ENCODE measurements at places on chromosomes 12 and 14.

DNA sequence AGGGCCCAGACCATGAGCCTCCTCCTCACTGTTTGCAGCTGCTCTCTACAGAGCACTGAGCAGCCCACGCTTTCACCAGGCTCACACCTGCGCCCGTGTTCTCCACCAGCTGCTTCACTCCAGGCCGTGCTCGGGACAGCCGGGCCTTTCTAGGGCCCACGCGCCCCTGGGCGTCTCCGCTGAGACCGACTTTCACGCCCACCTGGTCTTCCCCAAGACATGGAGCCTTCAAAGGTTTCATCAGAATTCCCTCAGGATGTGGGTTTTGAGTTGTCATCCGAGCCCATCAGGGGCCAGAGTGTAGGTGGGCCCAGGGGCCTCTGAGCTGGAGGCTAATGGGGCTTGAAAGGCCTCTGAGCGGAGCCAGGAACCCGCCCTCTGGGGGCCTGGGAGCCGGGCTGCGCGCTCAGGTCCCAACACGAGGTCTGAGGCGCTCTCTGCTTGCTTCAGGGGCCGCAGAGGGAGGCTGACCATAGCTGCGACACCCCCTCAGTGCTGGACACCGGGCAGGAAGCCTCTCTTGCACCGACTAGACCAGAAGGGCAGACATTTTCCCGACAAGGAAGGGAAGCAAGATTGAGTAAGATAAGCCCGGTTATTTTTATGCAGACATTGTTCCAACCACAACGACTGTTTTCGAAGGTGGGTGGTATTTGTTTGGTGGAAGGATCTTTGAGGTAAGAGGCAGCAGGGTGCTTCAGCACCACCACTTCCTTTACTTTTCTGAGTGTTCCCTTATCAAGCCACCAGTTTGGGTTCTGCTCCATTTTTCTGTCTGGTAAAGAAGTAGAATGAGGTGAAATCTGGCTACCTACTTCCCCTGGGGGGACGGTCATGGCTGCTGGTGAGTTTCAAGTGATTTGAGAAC is 125.0 kb upstream of the FUT8 start:
- peak; percentile 53 for DNase-seq

- no peak for DNase-seq
Observed at GRCh38 chr14:91378930-91379578, 38.6 kb downstream of the CCDC88C start.

DNA sequence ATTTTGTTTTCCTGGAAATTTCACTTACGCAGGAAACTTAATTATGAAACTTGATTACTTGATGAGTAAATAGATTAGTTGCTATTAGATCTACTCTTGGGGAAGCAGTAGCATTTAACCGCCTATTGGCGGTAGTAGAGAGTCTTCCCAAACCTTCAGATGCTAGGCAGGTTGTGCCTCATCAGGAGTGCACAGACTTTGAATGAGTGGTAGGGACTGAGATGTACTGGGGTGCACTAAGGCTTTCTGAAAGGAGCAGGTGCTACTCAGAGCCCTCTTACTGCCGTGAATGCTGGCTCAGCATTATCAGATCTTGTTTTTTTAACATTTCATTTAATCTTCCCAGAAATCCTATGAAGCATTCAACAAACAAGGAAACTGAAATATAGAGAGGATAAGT is 7.7 kb downstream of the GATC start:
- DNase-seq, result no peak

DNA sequence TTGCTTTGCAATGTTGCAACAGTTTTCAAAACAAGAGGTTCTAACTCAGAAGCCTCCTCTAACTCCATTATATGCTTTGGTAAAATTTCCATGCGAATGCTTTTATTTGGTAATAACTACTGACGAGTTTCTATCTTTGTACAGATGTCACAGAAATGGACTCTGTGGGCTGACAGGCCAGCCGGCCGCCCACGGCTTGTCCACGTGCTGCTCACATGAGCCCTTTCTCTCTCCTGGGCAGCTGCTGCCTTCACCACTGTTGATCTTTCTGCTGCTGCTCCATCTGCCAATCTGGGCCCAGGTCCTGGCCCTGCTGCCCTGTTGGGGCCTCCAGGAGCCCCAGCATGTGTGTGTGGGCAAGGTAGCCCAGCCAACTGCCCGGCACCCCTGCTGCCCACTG is 168.2 kb upstream of the TMEM132C start:
- DNase-seq, result no peak

GRCh38 chr12:111100003-111100402 is 179.6 kb upstream of the MYL2 start:
- no peak for DNase-seq

DNA sequence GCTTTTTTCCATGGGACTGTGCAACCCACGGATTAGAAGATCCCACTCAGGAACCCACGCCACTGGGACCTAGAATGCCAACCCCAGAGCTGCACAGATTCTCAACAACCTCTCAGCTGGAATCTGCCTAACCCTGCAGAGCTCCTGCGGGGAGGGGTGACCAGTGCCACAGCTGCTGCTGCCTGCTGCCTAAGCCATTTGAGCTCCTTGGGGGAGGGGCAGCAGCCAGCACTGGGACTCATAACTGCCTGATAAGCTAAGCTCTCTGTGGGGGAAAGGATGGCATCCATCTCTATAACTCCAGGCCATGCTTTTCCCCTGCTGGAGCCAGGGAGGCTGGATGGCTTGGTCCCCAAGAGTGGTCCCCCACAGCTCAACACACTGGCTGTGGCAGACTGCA is 182.8 kb downstream of the SLC5A8 start:
- no peak for DNase-seq

- DNase-seq, result no peak
Observed at GRCh38 chr14:35366521-35366976, 38.0 kb downstream of the NFKBIA start.

- DNase-seq, result no peak
Observed at GRCh38 chr12:110717037-110717436, 25.7 kb downstream of the PPP1CC start.

- DNase-seq, result no peak
Observed at GRCh38 chr14:105092171-105093037, 27.2 kb upstream of the GPR132 start.

DNA sequence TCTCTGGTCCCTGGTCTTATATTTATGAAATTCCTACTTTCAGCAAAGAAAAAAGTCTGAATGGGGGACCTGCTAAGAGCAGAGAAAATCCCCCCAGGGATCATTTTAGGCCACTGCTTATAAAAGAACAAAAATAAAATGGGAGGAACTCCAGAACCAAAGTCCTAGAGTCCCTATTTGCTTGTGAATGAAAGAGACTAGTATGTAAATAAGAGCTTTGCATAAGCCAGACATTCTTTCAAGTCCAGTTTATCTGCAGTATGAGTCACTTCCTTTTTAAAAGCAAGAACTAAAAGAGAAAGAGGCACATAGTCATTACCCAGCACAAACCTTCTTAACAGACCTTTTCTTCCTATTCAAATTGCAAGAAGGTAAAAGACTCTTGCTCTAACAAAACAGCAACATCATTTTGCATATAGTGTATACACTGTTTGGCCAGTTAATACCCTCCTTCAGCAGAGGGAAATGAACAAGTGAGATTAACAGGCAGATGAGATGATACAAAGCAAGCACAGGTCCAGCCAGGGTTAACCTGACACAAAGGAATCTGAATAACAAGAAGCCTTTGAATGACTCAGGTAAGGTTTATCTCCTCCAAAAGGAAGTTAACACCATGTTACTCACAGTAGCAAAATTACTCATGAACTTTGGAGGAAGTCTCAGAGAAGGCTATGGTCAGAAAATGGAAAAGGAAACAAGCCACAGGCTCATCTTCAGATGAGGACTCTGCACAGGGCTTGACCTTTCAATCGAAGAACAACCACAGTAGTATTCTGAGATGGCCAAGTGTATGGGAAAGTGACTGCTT is 87.3 kb downstream of the PHLDA1 start:
- peak; percentile 40 for DNase-seq

GRCh38 chr12:128857133-128857763 is 4.0 kb downstream of the GLT1D1 start:
- no peak for DNase-seq

GRCh38 chr12:18970603-18971002 is 158.9 kb upstream of the PLEKHA5 start:
- no peak for DNase-seq

GRCh38 chr12:90959032-90959431 is 4.1 kb upstream of the CCER1 start:
- DNase-seq, result no peak

DNA sequence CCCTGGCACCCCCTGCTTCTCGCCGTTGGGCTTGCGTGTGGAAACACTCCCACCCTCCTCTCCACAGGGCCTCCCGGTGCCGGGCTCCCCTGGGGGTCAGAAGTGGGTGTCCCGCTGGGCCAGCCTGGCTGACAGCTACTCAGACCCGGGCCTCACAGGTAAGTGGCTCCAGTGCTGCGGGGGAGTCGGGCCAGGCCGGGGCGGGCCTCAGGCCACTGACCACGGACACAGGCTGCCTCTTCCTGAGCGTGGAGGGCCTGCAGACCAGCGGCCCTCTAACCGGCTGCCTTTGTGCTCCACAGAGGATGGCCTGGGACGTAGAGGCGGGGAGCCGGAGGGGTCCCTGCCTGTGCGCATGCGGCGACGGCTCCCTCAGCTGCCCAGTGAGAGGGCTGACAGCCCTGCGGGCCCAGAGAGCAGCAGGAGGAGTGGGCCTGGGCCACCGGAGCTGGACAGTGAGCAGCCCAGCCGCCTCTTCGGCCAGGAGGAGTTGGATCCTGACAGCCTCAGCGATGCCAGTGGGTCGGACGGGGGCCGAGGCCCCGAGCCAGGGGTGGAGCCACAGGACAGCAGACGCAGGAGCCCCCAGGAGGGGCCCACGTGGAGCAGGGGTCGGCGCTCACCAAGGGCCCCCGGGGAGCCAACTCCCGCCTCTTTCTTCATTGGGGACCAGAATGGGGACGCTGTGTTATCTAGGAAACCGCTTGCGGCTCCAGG is 21.1 kb downstream of the CEP170B start:
- no peak for DNase-seq

DNA sequence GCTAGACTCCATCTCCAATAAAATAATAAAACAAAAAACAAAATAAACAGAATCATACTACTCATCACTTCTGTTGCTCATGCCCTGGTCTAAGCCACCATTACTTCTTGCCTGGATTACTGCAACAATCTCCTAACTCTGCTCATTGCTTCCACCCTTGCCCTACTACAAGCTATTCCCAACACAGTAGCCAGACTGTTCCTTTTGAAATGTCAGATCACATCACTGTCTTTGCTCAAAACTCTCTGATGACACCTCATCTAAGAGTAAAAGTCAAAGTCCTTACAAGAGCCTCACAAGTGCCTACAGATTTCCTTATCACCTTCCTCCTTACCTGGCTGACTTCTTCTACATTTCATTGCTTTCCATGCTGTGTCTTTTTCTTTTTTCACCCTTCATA is 10.0 kb downstream of the FBXO33 start:
- DNase-seq, result no peak

DNA sequence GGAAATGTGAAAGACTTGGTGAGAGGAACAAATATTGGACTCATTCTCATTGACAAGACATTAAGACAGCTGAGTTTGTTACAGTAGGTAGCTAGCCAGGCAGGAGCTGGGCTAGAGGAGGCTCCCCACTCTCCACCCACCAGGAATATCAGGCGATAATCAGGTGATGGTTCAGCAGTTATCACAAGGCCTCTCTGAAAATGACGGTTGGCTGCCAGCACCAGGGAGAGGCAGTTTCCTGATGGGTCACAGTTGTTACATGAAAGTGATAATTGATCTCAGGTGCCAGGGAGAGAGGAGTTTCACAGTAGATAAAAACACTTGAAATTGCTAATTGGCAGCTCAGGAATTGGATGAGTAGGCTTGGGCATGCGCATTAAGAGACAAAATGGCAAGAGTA is 116.5 kb downstream of the TMTC2 start:
- no peak for DNase-seq

GRCh38 chr12:83197483-83197914 is 510.8 kb downstream of the TMTC2 start:
- DNase-seq, result no peak

GRCh38 chr14:69066396-69067171 is 86.3 kb downstream of the DCAF5 start:
- no peak for DNase-seq

DNA sequence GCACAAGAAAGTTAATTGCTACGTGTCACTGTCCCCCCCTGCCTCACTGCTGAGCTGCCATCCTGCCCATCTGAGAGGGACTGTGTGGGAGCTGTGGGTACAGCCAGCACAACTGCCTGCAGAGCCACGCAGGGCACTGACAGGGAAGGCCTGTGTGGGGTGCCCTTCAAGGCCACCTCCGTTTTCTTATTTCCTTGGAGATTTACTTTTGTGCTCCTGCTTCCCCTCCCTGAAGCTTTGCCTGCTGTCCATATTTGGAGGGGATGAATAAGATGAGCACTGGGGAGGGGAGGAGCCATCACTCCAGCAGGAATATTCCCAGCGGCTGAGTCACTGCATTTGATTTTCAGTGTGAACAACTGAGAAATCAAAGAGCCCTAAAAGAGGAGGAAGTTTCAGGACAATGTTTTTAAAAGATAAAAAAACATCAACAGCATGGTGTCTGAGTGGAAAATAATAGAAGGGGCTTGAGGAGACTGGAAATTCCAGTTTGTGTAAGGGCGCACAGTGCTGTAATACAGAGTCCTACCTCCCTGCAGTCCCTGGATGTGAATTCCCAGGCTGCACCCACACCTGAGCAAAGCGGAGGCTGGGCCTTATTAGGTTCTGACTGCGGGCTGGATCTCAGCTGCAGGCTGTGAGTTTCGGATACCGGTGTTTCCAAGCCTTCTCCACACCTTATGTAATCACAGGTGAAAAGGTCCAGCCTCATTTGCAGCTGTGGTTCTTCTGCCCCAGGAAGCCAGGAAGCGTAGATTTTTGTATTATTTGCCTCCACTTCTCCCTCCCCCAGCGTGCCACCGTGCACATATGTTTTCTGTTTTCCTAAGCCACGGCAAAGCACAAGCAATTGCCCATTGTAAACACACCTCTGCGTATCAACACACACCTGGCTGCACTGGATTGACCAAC is 192.6 kb upstream of the BCL2L14 start:
- DNase-seq, result no peak

- DNase-seq, result no peak
Observed at GRCh38 chr12:64186789-64187188, 35.3 kb downstream of the KICS2 start.

GRCh38 chr12:14216405-14217294 is 148.8 kb upstream of the ATF7IP start:
- DNase-seq, result no peak

GRCh38 chr14:47259796-47260195 is 415.6 kb downstream of the MDGA2 start:
- DNase-seq, result no peak

DNA sequence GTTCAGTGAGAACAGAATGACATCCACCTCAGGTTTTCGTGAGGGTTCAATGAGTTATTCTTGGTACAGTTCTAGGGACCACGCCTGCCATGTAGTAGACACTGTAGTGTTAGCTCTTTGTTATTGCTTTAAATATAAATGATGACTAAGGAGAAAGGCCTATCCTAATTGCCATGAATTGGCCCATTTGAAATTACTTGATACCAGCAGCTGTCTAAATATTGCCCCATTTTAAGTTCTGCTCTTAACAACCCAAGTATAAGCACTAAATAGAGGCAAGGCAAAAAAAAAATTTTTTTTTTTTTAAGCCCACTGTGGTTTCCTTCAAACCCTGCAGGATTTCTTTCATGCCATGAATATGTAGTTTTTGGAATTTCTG is 84.5 kb downstream of the BORCS5 start:
- no peak for DNase-seq
